CD8-positive, alpha-beta memory T cell (primary cell): ENCODE measurements at places on chromosomes 11 and 22. TPM values are rescaled to one million over a fixed set of nuclear protein-coding genes. Genes with fewer than 3 reads are reported as not detected.

GRCh38 chr11:120385655-120386054 lies 49.4 kb downstream of the ARHGEF12 start:
- H3K4me1 ChIP-seq: no peaks in the 10 kb centered on the region
- DNase-seq: no peak
- no peak overlapping the region for H3K4me3 ChIP-seq
- H3K36me3 ChIP-seq: no peaks in the 10 kb centered on the region

DNA sequence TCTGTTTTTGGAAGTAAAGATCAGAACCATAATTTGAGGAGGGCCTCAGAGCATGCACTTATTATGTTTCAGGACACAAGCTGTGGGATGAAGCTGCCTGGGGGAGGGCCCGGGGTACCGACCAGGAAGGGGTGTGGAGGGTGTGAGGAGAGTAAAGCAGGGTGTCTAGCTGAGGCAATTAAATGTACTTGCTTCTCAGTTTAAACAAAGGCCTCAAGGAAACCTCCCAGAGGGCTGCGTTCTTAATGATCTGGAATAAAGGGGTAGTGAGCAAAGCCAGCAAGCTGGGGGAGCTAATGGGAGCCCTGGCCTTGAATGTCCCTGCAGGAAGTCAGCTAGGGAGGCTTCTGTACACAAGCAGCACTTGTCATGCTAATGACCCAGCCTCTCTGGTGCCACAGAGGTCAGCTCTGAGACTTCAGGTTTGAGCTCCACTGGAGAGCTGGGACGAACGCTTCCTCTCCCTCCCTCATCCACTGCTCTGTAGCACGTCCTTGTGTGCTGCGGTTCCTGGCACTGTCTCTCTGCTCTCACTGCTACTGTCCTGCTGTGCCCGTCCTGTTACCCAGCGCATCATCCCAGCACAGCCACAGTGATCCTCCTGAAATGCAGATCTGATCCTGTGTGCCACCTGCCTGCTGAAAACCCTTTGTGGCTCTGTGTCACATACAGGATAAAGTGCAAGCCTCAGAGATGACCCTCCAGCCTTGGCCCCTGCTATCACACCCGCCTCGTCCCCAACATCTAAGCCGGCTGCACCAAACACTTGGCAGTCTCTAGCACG lies 159.7 kb downstream of the DBX1 start:
- H3K36me3 ChIP-seq: no peaks in the 10 kb centered on the region
- H3K4me1 ChIP-seq: no peaks in the 10 kb centered on the region
- H3K4me3 ChIP-seq: no peak overlapping the region
- no peak for DNase-seq
- H3K27ac ChIP-seq: no peak overlapping the region
- H3K27me3 ChIP-seq: no peaks in the 10 kb centered on the region

The GRAMD1B gene
- 27.9 TPM for total RNA-seq

- H3K4me1 ChIP-seq: peaks cover 9% of the 10 kb centered on the region
- H3K27ac ChIP-seq: no peak overlapping the region
- no peak for DNase-seq
- H3K4me3 ChIP-seq: no peak overlapping the region
Measured at GRCh38 chr11:112320668-112321067, 60.0 kb upstream of the PLET1 start.

The MRGPRF gene
- total RNA-seq: not detected

DNA sequence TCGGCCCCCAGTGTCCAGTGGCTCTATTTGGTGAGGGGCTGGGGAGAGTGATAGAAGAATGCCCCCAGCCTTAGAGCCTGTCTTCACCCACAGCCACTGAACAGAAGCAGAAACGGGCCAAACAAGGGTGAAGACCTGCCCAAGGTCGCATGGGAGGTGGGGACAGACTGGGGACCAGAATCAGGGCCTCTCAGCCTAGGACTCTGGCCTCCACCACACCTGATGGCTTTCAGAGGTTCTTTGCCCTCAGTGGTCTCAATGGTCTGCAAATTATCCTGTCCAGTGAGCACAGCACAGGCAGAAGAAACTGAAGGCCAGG lies 4.5 kb upstream of the MYRF start:
- no peak for DNase-seq
- H3K27me3 ChIP-seq: peaks cover 13% of the 10 kb centered on the region
- peaks cover 5% of the 10 kb centered on the region for H3K4me1 ChIP-seq

DNA sequence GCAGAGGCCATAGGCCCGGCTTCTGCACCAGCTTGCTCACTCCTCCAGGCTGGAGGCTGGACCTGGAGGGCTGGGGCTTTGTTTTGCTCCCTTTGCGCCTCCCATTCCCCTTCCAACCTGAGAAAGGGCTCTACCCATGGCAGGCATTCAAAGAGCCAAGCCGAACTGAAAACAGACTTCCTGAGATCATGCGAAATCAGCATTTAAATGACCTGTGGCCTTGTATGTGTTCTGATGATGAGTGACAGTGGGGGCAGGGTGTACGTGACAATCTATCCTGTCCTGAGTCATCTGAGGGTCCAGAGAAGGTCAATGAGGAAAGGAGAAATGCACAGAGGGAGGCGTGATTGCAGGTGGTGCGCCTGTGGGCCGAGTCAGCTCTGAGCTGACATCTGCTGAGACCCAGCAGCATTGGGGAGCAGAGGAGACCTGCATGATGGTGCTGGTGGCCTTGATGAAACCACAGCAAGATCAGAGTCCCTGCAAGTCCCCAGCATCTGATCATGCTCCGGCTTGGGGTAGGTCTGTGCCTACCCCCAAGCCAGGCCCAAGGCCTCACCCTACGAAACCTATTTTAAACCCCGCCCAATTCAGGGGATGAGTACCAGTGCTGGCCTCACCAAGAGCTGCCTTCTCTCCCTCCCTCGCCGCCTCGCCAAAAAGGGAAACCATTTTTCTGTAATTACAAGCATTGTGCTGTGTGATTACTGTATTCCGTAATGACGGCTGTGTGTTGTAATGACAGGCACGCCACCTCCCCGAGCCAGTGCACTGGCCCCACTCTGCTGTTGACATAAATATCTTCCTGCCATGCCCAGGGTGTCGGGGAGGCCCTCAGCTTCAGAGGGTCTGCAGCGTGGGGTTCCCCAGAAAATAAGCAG lies 95.2 kb upstream of the ANO1 start:
- DNase-seq: no peak
- H3K4me1 ChIP-seq: no peaks in the 10 kb centered on the region
- H3K36me3 ChIP-seq: no peaks in the 10 kb centered on the region
- H3K27me3 ChIP-seq: no peaks in the 10 kb centered on the region

The IL17REL gene
- total RNA-seq: 0.20 TPM

The HEPHL1 gene
- total RNA-seq: not detected
